LHCN-M2 (cell line): ENCODE measurements at places on chromosomes 11 and 22. TPM values are rescaled to one million over a fixed set of nuclear protein-coding genes. Genes with fewer than 3 reads are reported as not detected.

ISX gene
- not detected in 2 replicates for total RNA-seq

OR6A2 gene
- not detected in 2 replicates for total RNA-seq

CCDC15 gene
- 13.3 and 16.0 TPM in 2 replicates for total RNA-seq

MB gene
- total RNA-seq, result not detected in 2 replicates

GRCh38 chr22:38345782-38346181, 28.5 kb upstream of the CSNK1E start:
- DNase-seq, result no peak

DNA sequence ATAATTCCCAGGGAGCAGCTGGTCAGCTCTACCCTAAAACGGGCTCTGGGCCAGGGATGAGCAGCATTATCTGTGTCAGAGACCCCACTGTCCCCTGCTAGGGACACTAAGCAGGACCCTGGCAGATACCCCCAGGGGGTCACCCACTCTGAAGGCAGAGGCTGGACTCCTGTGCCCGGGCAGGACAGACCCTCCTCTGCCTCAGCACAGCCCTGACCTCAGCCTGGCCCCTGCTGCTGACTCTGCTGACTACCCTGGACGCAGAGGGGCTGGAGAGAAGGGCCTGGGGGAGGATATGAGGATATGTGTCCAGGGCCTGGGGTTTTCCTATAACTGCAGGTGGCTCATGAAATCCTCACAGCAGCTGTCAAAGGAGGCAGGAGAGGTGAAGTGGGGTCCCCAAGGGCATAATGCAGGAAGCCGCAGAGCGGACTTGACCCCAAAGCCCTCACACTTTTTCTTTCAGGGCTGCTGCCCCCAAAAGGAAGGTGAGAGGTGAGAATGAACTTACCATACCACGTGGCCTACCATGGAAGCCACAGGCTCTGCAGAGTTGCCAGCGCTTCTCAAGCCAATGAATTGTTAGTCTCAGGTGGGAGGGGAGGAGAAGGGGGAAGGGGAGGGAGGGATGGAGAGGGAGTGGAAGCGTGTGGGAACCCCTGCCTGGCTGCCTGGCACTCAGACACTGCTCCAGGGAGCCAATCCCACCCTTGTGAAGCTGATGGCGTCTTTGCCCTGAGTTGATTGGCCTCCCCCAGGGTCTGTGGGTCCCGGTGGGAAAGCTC, 76.7 kb upstream of the WNT11 start:
- DNase-seq, result no peak

DNA sequence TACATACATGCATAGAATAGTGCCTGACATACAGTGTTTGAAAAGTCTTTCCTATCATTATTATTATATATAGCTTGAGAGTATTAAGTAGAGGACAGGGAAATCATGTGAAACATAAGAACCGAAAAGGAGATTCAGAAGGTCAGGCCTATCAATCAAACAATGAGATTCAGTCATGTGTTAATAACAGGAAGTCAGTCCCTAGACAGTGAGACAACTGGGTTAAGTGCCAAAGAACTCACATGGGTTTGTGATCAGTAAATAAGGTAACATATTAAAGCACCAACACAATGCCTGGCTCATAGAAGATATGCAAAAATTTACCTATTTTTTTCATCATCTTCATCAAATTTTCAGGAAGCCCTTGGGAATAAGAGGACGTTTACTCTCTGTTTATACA, 174.3 kb upstream of the FAT3 start:
- DNase-seq, result no peak

GRCh38 chr11:61474013-61474643, 34.4 kb upstream of the LRRC10B start:
- DNase-seq, result no peak

GRCh38 chr22:24416611-24417010, 10.8 kb upstream of the ADORA2A start:
- no peak for DNase-seq
